ENCODE measurements at places on chromosomes 7 and 10.

DNA sequence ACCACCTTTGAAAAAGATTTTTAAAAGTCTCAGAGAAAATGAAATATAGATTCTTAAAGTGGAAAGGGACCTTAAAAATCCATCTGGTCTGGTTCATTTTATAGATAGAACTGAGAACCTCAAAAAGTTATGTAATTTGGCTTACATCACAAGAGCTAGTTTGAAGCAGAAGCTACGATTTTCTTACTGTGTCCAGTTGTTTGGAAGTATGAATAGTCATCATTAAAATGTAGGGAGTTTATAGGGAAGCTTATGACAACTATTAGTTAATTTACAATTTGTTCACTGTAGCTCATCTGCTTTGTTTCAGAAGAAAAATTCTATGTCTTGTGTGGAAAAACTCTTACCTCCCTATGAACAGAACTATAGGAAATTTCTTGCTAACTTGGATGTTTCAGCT is 26.9 kb downstream of the ZEB1 start:
- DNase-seq: no peak

- no peak for DNase-seq
Measured at GRCh38 chr10:97673736-97674525, 13.1 kb downstream of the AVPI1 start.

DNA sequence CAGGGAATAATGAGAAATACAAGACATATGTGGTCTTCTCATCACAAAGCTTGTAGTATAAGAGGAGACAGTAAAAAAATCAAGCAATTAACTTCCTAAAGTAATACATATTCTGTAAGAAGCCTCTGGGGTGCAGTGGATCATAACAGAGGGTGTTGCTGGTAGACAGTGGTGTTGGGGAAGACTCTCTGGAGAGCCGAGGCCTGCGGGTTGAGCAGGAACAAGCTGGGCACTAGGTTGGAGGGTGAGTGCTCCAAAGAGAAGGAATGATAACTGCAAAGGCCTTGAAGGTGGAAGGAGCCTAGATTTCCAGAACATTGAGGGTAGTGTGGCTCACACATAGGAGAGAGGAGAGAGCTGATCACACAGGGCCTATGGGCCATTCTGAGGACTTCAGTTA is 1.5 kb downstream of the GIMAP4 start:
- DNase-seq: no peak

GRCh38 chr10:60906411-60906810 is 37.6 kb downstream of the RHOBTB1 start:
- no peak for DNase-seq

DNA sequence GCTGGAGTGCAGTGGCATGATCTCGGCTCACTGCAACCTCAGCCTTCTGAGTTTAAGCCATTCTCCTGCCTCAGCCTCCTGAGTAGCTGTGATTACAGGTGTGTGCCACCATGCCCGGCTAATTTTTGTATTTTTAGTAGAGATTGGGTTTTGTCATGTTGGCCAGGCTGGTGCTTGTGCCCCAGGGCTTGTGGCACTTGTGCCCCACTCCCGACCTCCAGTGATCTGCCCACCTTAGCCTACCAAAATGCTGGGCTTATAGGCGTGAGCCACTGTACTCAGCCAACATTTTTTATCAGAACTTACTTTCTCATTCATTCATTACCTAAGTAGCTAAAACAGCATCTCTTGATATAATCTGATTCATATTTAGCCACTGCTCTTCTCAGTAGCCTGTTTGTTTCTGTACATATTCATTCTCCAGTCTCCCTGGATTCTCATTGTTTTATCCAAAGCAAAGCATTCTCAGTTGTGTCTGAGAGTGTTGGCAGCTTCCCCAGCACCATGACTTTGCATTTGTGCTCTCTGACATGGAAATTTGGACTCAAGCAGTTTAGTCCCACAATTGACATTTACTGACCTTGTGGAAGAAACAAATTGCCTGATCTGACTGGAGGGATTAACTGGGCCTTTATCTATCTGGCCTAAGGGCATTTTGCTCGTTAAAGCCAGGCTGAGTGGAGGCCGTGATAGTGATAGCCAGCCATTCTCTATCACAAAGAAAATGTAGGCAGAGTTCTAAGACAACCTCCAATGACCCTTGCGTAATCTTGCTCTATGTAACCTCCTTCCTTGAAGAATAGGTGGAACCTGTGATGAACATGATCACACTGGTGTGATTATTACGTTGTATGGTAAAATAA is 44.9 kb downstream of the AKR1B15 start:
- DNase-seq: no peak

- DNase-seq: no peak
Measured at GRCh38 chr7:36986511-36986933, 262.2 kb upstream of the AOAH start.

Measured in effector CD8-positive, alpha-beta T cell (primary cell).